ENCODE measurements at places on chromosomes 5 and 9.

DNA sequence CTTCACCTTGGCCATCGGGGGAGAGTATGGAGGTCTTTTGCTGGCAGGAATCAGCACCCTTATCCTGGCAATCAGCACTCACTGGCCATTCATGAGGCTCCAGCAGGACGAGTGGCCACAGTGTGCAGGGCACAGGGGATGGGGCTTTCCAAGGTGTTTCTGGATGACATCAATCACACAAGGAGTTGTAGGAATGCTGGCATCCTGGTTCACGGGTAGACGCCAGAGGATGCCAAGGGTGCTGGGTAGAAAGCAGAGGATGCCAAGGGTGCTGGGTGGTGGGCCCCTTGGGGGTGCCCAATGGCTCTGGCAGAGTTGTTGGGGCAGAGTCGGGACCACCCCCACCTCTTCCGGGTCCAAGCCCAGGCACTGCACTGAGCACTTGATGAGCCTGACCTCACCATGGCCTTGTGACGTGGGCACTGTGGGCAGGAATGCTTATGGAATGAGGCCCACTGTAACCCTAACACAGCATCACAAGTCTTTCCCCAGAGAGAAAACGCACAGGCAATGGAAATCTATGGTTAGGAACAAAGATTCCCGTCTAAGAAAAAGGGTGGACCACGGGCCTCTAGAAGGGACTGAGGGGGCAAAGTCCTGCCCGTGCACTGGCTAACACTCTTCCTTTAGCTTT lies 29.1 kb downstream of the CEL start:
- no peak for DNase-seq

DNA sequence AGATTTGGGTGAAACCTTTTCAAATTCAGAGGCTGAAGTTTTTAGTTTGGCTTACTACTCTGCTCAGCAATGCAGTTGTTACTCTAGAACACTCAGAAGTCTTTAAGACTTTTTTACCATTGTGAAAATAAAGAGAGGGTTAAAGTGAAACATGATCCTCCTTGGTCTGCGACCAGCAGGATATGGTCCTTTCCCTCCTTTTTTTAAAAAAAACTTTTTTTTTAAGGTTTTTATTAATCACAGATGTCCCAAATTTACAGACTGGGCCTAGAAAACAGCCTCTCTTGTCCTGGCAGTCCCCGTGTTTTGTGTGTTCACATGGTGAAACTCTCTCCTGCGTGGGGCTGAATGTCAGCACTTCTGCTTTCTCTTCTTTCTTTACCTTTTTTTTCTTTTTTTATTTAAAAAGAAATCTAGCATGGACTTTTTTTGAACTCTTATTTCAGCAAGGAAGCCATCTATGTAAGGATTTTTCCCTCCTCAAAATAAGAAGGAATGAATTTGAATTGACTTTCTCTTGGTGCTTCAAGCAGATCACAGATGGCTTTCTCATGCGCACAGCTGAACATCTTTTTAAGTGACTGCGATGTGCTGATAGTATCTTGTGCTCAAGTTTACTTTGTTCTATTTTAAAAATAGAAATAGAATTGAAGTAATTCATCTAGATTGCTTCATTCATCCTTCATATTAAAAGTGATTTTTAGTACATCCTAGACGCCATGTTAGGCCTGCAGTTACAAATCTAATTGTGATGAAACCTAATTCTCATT lies 128.7 kb upstream of the OTULINL start:
- no peak for DNase-seq

- no peak for DNase-seq
Observed at GRCh38 chr9:132592451-132592850, 10.0 kb downstream of the BARHL1 start.

GRCh38 chr5:40571729-40572128 lies 108.0 kb upstream of the PTGER4 start:
- no peak for DNase-seq

DNA sequence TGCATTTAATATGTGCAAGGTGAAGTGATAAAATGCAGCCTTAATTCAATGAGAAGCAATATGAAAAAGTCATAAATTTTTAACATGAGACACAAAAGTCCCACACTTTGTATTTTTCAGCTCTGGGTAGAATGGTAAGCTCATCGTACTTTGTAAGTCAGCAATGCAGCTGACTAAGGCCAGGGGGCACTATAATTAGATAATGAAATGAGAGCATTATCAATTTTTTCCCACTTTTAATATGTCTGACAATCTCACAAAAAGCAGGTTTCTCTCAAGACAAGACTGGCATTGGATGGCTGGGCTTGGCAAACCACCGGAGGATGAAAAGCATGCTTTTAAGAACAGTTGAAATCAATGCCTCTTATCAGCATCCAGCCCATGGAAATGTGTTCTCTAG lies 162.8 kb downstream of the FAM174A start:
- no peak for DNase-seq

- DNase-seq = no peak
Observed at GRCh38 chr9:86667307-86667706, 280.0 kb downstream of the GAS1 start.

- no peak for DNase-seq
Observed at GRCh38 chr5:53713978-53714666, 153.7 kb downstream of the NDUFS4 start.

GRCh38 chr9:17725399-17726010 lies 146.6 kb downstream of the SH3GL2 start:
- DNase-seq = no peak

GRCh38 chr5:126422994-126423788 lies at the start of gene GRAMD2B:
GRAMD2B (plus strand) TSS chr5:126423409; CDS start chr5:126423607, 198 bp downstream.
- DNase-seq = peak; percentile 38

DNA sequence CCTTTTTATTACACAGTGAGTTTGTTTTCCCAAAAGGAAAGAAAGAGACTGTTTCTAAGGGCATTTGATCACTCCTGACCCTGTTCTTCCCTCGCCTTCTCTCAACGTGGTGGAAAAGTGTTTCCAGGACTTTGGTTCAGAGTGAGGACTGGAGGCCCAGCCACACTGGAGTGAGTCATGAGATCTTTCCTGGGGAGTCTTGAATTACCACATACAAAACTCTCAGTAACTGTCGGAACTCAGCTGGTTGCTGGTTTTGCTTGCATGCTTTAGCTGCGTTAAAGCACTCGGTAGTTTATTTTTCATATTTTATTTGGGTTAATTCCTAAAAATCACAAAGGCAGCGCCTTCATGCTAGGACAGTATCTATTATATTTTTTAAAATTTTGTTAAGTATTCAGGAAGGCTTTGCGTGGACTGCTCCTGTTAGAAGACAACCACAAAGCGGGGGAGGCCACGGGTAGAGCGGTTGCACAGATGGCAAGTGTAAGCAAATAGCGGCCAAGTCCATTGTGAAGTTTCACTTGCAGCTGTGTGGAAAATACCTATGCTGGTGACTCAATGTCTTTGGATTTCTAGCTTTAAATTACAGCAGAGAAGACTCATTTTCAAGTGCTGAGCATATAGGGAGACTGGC lies 77.7 kb downstream of the ARSB start:
- DNase-seq = no peak

DNA sequence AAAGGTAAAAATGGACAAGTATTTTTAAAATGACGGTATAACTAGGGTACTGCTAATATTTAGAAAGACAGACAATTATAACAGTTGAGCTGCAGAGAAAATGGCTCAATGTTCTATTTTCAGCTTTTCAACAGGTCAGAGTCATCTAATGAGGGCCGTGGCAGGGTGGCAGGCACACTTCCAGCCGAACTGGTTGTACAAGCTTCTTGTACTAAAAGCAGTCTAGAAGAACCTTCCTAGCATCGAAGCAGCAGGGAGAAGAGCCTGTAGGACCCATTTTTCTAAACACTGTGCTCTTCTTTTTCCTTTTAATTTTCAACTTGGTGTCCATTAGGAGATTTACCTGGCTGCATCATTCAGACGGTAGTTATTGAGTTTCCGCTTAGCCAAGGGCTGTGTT lies 85.6 kb downstream of the SLC28A3 start:
- no peak for DNase-seq
